MM.1S (cell line): ENCODE measurements at places on chromosomes 7 and 10.
A peak's percentile ranks its signal among the peaks of the same experiment; 100 is the strongest.

- no peak for DNase-seq
- H3K4me1 ChIP-seq: no peaks in the 10 kb centered on the region
These were observed 108.1 kb upstream of the PCDH15 start for GRCh38 chr10:54909165-54909564.

- no peak for DNase-seq
- no peak overlapping the region for H3K27ac ChIP-seq
- no peaks in the 10 kb centered on the region for H3K27me3 ChIP-seq
- no peaks in the 10 kb centered on the region for H3K36me3 ChIP-seq
These were observed 49.1 kb upstream of the STRIP2 start for GRCh38 chr7:129385116-129385515.

- 0 out of 2 replicates have a peak overlapping the region, but pooled peaks have one; percentile 92 for H3K4me3 ChIP-seq
- peaks cover 48% of the 10 kb centered on the region for H3K36me3 ChIP-seq
- no peak for DNase-seq
- H3K4me1 ChIP-seq: peaks cover 40% of the 10 kb centered on the region
These were observed 2.6 kb downstream of the PPIF start for GRCh38 chr10:79349766-79350406.

DNA sequence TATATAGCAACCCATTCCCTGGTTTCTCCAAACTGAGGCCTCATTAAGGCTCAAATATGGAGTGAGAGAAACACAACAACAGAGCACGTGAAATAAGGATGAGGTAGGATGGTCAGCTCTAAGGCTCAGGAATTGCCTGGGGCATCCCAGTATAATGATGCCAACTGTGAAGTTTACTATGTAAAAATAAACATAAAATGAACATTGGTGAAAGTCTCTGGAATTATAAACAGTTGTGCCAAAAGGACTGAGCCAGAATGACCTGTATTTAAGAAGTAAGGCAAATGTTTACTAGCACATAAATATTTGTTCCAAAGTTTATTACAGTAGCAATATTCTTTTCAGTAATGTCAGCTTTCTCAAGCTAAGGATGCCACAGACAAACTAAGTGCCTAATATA lies 64.6 kb downstream of the ZNF680 start:
- no peaks in the 10 kb centered on the region for H3K4me1 ChIP-seq
- H3K27me3 ChIP-seq: no peaks in the 10 kb centered on the region
- no peaks in the 10 kb centered on the region for H3K36me3 ChIP-seq
- no peak for DNase-seq
- H3K4me3 ChIP-seq: no peak overlapping the region

DNA sequence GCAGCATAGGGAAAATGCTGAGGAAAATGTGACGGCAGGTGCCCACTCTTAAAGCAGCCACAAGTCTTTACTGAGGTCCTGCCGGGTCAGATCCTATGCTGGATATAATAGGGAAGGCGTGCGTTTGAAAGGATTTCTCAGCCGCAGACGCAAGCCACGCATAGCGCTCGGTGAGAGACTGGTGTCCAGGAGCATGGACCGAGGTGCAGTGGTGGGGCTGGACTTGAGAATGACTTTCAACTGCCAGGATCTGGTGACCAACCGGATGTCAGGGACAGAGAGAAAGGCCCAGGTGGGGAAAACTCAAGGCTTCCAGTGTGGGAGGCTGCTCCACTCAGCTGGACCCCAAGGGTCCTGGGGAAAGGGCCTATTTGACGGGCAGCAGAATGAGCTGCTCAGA lies 74.7 kb upstream of the INSIG1 start:
- no peaks in the 10 kb centered on the region for H3K36me3 ChIP-seq
- no peak overlapping the region for H3K27ac ChIP-seq
- peaks cover 46% of the 10 kb centered on the region for H3K27me3 ChIP-seq
- no peak overlapping the region for H3K4me3 ChIP-seq
- DNase-seq: no peak
- no peaks in the 10 kb centered on the region for H3K4me1 ChIP-seq

DNA sequence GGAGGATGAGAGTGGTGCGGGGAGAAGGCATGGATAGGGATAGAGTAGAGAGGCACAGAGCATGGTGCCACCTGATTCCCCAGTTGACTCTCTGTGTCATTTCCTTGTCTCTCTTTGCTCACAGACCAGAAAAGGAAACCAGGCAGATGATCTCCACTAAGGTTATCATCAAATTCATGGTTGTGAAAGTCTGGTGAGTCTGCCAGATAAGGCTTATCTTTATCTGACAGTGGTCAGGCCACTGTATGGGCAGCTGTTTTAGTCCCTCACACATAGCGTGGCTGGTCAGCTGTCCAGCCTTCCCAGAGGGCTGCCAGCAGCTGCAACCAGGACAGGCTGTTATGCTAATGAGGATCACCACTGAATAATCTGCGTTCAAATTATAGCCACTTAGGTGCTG lies 99.0 kb downstream of the ADRA2A start:
- DNase-seq: no peak
- H3K4me3 ChIP-seq: no peak overlapping the region
- H3K36me3 ChIP-seq: no peaks in the 10 kb centered on the region
- H3K27ac ChIP-seq: no peak overlapping the region
- 0 out of 2 replicates have a peak, but pooled peaks cover 7% of the 10 kb centered on the region for H3K4me1 ChIP-seq

DNA sequence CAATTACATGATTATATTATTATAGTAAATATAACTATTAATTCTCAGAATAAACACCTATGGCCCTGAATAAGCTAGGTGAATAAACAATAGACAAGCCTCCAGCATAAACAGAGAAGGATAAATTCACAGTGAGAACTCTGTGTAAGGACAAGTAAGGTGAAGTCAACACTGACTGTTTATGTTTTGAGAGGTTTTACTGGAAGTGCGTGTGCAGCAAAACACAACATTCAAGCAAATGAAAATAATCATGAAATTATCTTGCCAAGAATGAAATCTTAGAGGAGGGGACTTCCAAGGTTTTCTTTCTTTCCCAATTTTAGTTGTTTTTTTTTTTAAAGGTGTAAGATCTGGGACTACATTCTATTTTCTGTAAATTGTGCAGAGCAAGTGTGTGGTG lies 112.5 kb downstream of the MACC1 start:
- DNase-seq: no peak
- H3K27me3 ChIP-seq: no peaks in the 10 kb centered on the region
- no peaks in the 10 kb centered on the region for H3K36me3 ChIP-seq
- no peak overlapping the region for H3K27ac ChIP-seq
- H3K4me3 ChIP-seq: no peak overlapping the region
- no peaks in the 10 kb centered on the region for H3K4me1 ChIP-seq
